ENCODE measurements at places on chromosomes 3 and 15. TPM values are rescaled to one million over a fixed set of nuclear protein-coding genes. Genes with fewer than 3 reads are reported as not detected.
A peak's percentile ranks its signal among the peaks of the same experiment; 100 is the strongest.

DNA sequence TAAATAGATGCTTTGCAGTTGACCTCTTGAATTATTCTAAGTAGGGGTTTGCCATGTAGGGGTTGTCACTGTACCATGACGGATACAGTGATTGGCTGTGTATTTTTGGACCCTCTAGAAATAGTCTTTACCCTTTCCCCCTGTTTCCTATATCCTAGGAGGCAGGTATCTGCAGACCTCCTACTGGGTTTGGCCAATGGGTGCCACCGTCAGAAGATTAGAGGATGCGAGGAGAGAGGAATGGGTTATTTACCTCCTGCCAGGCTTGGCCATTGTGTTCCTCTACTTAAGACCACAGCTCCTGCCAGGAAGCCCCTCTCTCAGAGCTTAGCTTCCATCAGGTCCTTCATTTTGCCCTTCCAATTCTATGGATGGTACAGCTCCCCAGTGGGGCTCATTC, 40.2 kb upstream of the CLRN1 start:
- no peaks in the 10 kb centered on the region for H3K4me1 ChIP-seq
- no peaks in the 10 kb centered on the region for H3K36me3 ChIP-seq
- H3K27ac ChIP-seq, result no peak overlapping the region

BFSP2 gene
- total RNA-seq, result not detected

- no peak overlapping the region for H3K4me3 ChIP-seq
- no peaks in the 10 kb centered on the region for H3K4me1 ChIP-seq
- no peak overlapping the region for H3K27ac ChIP-seq
- H3K36me3 ChIP-seq, result no peaks in the 10 kb centered on the region
Observed at GRCh38 chr15:78714890-78715289, 73.9 kb upstream of the CHRNB4 start.

GRCh38 chr3:178263236-178263916, 272.9 kb upstream of the KCNMB2 start:
- DNase-seq, result no peak
- H3K27ac ChIP-seq, result no peak overlapping the region
- H3K4me1 ChIP-seq, result no peaks in the 10 kb centered on the region
- H3K4me3 ChIP-seq, result no peak overlapping the region
- H3K27me3 ChIP-seq, result no peaks in the 10 kb centered on the region

DNA sequence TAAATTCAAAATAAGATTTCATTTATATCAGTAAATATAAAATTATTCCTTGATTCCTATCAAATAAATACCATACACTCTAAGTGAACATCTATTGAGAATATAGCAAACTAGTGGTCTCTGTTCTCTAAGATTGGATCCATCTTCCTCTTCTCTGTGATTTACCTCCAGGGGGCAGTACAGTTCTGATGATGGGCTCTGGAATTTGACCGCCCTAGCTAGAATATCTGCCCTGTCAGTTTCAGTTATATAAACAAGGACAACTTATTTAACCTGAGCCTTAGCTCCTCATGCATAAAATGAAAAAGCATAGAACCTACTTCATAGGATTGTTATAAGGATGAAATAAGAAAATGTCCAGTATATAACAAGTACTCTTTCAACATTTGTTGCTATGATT, 171.1 kb upstream of the CCDC54 start:
- H3K4me3 ChIP-seq, result no peak overlapping the region
- H3K27me3 ChIP-seq, result no peaks in the 10 kb centered on the region
- H3K27ac ChIP-seq, result no peak overlapping the region
- DNase-seq, result no peak

DNA sequence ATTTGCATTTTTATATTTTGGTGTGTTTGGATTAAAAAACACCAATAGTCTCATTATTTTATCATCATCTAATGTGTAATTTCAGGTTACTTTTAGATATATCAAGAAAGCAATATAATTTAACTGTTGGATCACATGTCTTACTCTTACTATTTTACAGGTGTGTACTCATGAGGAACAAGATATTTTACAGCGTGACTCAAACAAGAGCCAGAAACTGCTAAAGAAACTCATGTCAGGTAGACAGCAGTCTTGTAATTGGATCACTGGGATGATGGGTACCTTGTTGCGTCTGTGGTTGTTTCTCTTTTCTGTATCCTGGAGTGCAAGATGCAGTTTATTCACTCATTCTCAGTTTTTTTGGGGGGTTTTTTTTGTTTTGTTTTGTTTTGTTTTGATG, 12.9 kb downstream of the TRIP4 start:
- H3K36me3 ChIP-seq, result no peaks in the 10 kb centered on the region
- no peaks in the 10 kb centered on the region for H3K27me3 ChIP-seq
- peak; percentile 39 for DNase-seq
- H3K4me3 ChIP-seq, result no peak overlapping the region
- no peak overlapping the region for H3K27ac ChIP-seq

SELENOS gene
- 100 TPM for total RNA-seq

DNA sequence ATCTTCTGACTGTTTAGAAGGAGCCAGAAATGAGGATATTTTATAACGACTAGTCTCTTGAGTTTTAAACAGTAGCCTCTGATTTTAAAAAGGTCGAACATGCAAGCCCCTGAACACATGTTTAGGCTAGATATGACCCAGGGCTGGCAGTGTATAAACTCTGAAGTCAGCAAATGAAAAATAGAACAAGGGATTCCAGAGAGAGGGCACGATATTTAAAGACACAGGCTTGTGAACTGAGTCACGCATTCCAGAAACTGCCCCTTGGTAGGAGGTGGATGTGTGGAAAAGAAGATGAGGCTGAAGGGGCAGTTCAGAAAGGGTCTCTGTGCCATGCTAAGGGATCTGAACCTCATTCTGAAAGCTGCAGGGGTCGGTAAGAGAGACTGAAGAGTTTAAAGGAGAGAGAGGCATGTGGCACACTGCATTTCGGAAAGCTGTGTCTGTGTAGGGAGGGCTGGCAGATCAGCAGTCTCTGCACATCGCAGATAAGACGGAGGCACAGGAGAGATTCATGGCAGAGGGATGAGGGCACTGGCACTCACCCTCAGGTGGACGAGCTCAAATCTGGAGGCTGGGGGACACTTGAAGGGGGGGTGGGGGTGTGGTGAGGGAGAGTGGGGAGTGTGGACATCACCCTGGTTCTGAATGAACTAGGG, 22.1 kb downstream of the ST8SIA2 start:
- H3K4me1 ChIP-seq, result no peaks in the 10 kb centered on the region
- H3K27ac ChIP-seq, result no peak overlapping the region
- H3K27me3 ChIP-seq, result no peaks in the 10 kb centered on the region
- DNase-seq, result no peak

SCAMP5 gene
- total RNA-seq, result 24.4 TPM

DNA sequence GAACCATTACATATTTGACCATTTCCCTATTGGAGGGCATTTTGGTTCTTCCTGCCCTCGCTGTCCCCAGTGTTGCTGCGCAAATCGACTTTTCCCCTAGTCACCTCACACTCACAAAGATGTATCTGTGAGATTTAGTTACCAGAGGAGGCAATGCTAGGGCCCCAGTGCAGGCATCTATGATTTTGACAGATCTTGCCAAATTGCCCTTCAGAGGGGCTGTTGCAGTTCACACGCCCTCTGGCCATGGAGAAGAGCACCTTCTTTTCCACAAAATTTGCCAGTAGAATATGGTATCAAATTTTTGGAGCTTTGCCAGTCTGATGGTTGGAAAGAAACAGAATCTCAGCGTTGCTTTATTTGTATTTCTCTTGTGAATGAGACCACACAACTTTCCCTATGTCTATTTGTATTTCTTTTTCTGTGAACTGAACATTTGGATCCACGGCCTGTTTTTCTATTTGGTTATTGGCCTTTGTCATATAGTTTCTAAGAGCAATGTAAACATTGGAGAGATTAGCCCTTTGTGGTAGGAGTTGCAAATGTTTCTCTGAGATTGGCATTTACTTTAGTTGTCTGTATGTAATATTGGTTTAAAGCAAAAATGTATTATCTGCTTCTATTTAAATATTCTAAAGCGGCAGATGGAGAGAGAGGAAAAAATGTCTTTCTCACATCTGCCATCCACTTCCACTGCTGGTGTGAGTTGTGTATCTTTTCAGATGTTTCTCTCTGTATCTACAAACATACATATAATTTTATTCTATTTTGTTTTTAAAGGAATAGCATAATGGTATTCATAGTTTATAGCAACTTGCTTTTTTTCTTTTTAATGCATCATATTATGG, 66.1 kb downstream of the DNASE1L3 start:
- no peaks in the 10 kb centered on the region for H3K27me3 ChIP-seq
- no peak for DNase-seq
- H3K4me3 ChIP-seq, result no peak overlapping the region
- H3K36me3 ChIP-seq, result no peaks in the 10 kb centered on the region

DNA sequence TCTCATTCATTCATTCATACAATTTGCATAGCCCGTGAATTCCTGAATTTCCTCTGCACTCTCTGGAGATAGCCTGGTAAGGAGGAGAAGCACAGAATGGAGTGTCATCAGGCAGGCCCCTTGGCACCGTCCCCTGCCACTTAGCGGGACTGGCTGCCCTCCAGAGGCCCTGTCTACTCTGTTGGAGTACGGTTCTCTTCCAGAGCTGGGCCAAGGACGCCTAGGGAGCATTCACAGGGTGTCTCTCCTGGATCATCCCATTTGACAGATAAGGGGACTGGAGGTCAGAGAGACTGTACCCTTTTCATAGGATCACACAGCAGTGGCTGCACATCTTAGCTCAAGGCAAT, 48.0 kb downstream of the PTH1R start:
- H3K27ac ChIP-seq, result no peak overlapping the region
- peaks cover 10% of the 10 kb centered on the region for H3K36me3 ChIP-seq
- H3K4me1 ChIP-seq, result peaks cover 4% of the 10 kb centered on the region
- no peak for DNase-seq
- no peak overlapping the region for H3K4me3 ChIP-seq

DNA sequence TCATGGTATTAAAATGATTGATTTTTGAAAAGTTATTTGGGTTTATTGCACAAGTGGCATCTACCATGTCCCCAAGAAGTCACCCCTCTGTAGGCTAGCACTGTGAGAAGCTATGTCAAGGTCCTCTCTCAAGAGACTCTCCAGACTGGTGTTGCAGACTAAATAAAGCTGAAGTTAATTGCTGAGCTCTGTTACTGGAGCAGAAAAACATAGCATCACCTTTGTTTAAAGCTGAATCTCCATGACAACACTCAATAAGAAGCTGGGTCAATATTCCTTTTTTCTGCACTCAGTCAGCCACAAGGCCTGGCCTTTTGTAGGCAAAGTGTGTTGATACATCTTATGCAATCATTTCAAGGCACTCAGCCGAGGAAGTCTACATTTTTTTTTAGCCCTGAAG, 806.6 kb upstream of the LMCD1 start:
- H3K27me3 ChIP-seq, result no peaks in the 10 kb centered on the region
- H3K36me3 ChIP-seq, result no peaks in the 10 kb centered on the region
- no peak overlapping the region for H3K27ac ChIP-seq
- H3K4me1 ChIP-seq, result no peaks in the 10 kb centered on the region

CIB1 gene
- 48.3 TPM for total RNA-seq

HIGD1A gene
- 91.0 TPM for total RNA-seq

SUCNR1 gene
- not detected for total RNA-seq

DNA sequence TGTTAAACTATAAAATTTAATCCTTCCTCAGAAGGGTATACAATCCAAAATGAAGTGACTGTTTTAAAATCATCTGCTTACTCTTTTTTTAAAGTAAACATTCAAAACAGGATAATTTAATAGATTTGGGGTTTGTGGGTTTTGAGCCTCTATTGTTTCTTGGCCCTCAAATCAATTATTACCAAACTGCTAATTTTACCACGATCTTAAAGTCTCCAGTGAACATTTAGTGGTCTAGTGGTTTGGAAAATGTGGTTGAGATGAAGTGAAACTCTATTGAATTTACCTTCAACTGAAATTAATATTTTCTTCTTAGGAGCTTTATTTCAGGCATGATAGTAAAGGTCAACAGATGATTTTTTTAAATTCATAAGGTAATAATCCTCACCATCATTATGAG, 11.2 kb upstream of the ATP11B start:
- no peaks in the 10 kb centered on the region for H3K4me1 ChIP-seq
- no peaks in the 10 kb centered on the region for H3K36me3 ChIP-seq
- no peak overlapping the region for H3K4me3 ChIP-seq
- no peaks in the 10 kb centered on the region for H3K27me3 ChIP-seq
- no peak for DNase-seq

COL8A1 gene
- total RNA-seq, result 8.1 TPM

ZNF619 gene
- 8.8 TPM for total RNA-seq

SYNPR gene
- total RNA-seq, result not detected

- H3K36me3 ChIP-seq, result no peaks in the 10 kb centered on the region
- no peak for DNase-seq
- no peak overlapping the region for H3K4me3 ChIP-seq
- H3K4me1 ChIP-seq, result no peaks in the 10 kb centered on the region
Observed at GRCh38 chr3:18888819-18889218, 259.5 kb upstream of the KCNH8 start.

DNA sequence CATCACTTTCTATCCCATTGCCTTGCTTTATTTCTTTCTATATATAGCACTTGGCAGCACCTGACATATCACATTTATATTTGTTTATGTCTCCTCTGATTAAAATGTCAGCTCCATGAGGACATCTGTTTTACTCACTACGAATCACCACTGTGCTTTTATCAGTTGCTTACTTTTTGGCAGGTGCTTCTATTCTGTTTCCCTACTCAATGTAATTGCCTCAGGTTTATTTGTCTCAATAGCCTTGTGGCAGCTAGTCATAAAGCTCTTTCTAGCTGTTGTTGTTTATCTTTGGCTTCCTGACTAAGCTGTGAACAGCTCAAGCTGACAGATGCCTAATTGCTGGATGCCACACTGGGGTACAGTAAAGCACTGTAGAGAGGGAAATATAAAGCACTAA, 85.5 kb downstream of the VPS13C start:
- no peak overlapping the region for H3K27ac ChIP-seq
- DNase-seq, result no peak
- H3K4me3 ChIP-seq, result no peak overlapping the region
- no peaks in the 10 kb centered on the region for H3K4me1 ChIP-seq

DNA sequence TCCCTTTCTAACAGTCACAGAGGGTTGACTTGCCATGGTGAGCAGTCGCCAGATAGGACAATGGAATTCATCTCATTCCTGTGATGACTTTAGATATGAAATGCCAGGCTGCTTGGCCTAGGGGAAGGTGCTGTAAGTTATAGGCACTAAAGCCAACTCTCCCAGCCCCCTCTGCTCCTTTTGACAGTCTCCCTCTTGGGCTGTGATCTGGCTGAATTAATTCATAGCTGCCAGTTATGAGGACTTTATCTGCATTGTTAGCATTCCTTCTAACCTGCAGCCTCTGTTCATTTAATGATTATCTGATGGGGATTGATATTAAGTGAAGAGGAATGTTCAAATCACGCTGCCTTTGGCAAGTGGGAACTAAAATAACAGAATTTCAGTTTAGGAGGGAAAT, 427.1 kb upstream of the RASGRP1 start:
- H3K36me3 ChIP-seq, result no peaks in the 10 kb centered on the region
- no peak for DNase-seq
- H3K27me3 ChIP-seq, result no peaks in the 10 kb centered on the region
- no peak overlapping the region for H3K27ac ChIP-seq
- no peak overlapping the region for H3K4me3 ChIP-seq

OR5H1 gene
- not detected for total RNA-seq

GRCh38 chr3:136069933-136070332, 104.4 kb downstream of the PPP2R3A start:
- no peaks in the 10 kb centered on the region for H3K4me1 ChIP-seq
- H3K27ac ChIP-seq, result no peak overlapping the region
- no peaks in the 10 kb centered on the region for H3K27me3 ChIP-seq

KIF23 gene
- total RNA-seq, result 2.6 TPM

Data from prostate gland (tissue), 2 donors.